C1 segment of cervical spinal cord (tissue), 14 donors: ENCODE measurements at places on chromosomes 12 and 14.
A peak's percentile ranks its signal among the peaks of the same experiment; 100 is the strongest.

GRCh38 chr14:102902523-102903247 is 19.8 kb upstream of the AMN start:
- no peak for DNase-seq

GRCh38 chr14:104443391-104444158 is 136.0 kb upstream of the C14orf180 start:
- no peak for DNase-seq

- peak; percentile 37 for DNase-seq
Observed at GRCh38 chr14:71686677-71687076, 245.6 kb upstream of the RGS6 start.

- DNase-seq, result no peak
Observed at GRCh38 chr14:24194186-24194872, 912 bp downstream of the TM9SF1 start.

DNA sequence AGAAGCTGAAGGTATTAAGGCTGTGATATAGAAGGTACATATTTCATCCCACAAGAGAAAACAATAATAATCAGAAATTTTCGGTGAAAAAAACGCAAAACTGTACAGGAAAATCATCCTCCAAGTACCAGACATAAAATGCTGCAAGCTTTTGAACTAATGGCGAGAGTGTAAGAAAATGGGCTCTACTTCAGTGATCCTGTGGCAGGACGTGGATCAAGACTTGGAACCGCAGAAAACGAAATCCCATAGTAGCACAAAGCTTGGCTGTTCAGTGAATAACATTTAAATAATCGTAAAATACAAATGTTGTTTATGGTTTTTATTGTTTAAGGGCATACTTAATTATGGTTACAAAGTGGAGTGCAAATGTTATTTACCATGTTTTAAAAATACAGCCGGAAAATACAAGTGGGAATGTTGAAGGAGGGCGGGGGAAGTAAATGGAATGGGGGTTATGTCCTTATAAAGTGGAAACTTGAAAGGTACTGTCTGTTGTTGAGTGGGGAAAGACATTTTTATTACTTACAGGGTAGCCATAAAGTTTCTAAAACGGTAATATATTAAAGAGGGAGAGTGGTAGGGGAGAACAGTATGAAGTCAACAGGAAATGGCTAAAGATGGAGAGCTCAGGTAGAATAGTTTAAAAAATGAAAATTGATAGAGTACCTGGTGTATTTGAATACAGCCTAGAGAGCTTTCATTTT is 1.1 kb downstream of the SMIM10L1 start:
- DNase-seq, result no peak

- DNase-seq, result no peak
Observed at GRCh38 chr12:130115646-130116045, 46.6 kb upstream of the FZD10 start.

DNA sequence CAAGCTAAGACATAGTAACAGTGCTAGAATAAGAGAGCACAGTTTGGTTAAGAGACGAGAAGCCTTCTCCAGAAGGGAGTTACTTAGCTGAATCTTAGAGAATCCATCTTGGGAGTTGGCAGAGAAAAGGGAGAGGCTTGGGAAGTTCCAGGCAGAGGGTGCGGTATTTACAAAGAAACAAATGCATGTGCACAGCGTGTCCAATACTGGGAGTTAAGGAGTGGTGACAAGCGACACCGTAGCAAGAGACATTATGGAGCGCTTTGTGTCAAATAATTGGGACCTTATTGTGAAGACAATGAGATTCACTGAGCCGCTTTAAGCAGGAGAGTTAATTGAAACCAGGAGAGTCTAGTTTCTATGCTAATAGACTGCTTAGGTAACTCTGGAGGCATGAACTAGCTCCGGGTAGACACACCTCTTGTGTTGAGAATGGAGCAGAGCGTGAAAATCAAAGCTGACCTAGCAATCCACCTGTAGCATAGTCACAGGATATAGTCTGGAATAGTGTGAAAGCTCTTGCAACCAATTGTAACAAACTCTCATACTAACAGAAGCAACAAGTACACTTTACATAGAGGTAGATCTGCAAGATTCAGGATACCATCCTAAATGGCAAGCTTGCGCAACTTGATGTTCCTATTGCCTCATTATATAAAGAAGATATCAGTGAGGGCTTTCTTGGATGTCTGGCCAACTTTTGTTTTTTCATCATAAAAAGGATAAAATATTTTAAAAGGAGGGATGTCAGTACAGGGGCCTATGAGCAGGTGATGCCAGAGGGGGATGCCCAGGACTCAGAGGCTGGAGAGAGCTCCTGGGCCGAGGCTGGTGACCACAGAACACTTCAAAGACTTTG is 5.3 kb downstream of the ALDH1L2 start:
- DNase-seq, result no peak

DNA sequence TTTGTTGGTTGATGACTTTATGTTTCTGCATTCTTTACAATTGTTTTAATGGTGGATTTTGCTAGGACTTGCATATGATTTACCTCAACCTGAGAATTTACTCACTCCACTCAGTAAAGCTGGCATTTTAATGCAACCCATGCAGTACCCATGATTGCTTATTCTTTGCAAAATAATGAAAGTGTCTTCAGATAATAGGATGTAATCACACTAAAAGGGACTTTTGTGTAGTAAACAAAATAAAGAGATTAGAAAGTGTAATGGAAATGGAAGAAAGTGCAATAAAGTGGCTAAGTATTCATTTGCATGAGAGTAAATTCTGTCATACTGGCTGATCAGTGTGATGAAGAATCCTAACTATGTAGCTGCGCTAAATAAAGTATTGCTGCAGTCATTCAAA is 87.6 kb upstream of the NOVA1 start:
- no peak for DNase-seq
